Calu3 (cell line): ENCODE measurements at places on chromosomes 2 and 18. TPM values are rescaled to one million over a fixed set of nuclear protein-coding genes. Genes with fewer than 3 reads are reported as not detected.

- H3K4me3 ChIP-seq, result no peak overlapping the region
- no peaks in the 10 kb centered on the region for H3K4me1 ChIP-seq
- no peaks in the 10 kb centered on the region for H3K27me3 ChIP-seq
Observed at GRCh38 chr2:177489719-177490301, 97.2 kb downstream of the AGPS start.

DNA sequence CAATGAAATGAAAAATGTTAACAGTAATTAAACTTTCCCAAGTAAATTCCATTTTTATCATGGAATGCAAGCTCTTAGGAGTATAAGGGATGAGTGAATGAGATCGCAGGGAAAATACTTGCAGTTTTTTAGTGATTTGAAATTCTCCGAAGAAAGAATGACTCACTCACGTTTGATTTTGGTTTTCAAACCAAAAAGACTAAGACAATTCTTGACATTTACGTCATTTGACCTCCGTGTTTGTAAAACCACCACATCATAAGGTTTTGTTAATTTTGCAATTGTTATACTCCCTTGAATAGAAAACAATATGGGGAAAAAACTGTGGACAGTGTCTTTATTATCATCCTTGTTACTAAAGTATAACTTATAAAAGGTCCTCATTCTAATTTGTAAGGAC lies 29.4 kb downstream of the COL4A4 start:
- no peaks in the 10 kb centered on the region for H3K27me3 ChIP-seq
- no peak overlapping the region for H3K27ac ChIP-seq
- H3K4me3 ChIP-seq, result no peak overlapping the region
- no peaks in the 10 kb centered on the region for H3K36me3 ChIP-seq
- H3K4me1 ChIP-seq, result no peaks in the 10 kb centered on the region

Gene SEPTIN10
- 64.3 and 72.2 TPM in 2 replicates for total RNA-seq

- H3K4me1 ChIP-seq, result no peaks in the 10 kb centered on the region
- H3K4me3 ChIP-seq, result no peak overlapping the region
- H3K36me3 ChIP-seq, result no peaks in the 10 kb centered on the region
- H3K27me3 ChIP-seq, result no peaks in the 10 kb centered on the region
- H3K27ac ChIP-seq, result no peak overlapping the region
Observed at GRCh38 chr18:69261406-69261805, 139.3 kb upstream of the DOK6 start.

DNA sequence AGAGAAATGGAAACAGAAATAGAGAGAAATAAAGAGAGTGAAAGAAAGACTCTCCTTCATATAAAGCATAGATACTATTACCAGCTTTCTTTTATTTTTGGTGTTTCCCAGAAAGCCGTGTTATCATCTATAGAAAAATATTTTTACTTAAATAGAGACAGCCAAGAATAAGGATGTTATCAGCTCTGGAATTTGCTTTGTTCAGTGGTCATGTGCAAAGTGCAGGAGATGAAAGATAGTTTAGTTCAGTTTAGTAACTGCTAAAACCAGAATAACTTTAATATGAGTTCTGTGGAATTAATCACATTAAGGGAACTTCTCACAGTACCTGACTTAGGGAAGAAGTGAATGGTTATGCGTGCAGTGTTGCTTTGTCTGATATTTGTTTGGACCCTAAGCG lies 140.4 kb downstream of the CALCRL start:
- no peaks in the 10 kb centered on the region for H3K36me3 ChIP-seq
- H3K4me3 ChIP-seq, result no peak overlapping the region
- DNase-seq, result no peak
- H3K4me1 ChIP-seq, result no peaks in the 10 kb centered on the region
- H3K27me3 ChIP-seq, result no peaks in the 10 kb centered on the region

- no peak overlapping the region for H3K27ac ChIP-seq
- H3K4me3 ChIP-seq, result no peak overlapping the region
- H3K4me1 ChIP-seq, result no peaks in the 10 kb centered on the region
- DNase-seq, result no peak
- H3K36me3 ChIP-seq, result no peaks in the 10 kb centered on the region
Observed at GRCh38 chr18:79018911-79019310, 39.3 kb downstream of the SALL3 start.

DNA sequence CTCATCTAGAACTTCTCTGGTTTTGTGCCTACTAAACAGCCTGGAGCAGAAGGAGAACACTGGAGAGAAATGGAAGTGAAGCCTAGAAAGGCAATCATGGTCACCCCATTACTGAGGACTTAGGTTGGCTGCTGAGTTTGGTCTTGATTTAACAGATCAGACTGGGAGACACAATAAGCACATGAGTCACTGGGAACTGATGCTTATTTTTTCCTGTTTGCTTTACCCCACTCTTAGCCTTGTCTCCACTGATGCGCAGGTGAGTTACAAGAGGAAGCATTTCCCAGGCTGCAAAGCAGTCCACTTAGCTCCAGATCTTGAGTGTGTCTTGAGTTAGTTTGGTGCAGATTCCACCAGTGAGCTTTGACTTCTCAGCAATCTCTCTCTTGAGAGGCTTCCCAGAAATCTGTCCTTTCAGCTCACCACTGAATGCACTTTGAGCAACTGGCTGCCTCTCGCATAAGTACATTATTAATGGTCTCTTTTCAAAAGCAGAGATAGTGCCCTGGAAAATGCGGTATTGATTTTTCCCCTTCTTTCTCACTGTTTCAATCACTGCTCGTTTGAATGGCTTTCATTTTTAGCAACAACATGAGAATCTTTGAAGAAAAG lies 390.2 kb upstream of the SETBP1 start:
- H3K4me1 ChIP-seq, result no peaks in the 10 kb centered on the region
- no peak overlapping the region for H3K4me3 ChIP-seq
- no peak for DNase-seq
- no peak overlapping the region for H3K27ac ChIP-seq
- H3K27me3 ChIP-seq, result no peaks in the 10 kb centered on the region
- no peaks in the 10 kb centered on the region for H3K36me3 ChIP-seq

- no peak overlapping the region for H3K27ac ChIP-seq
- H3K27me3 ChIP-seq, result no peaks in the 10 kb centered on the region
- DNase-seq, result peak; percentile 53
- H3K4me1 ChIP-seq, result no peaks in the 10 kb centered on the region
- H3K36me3 ChIP-seq, result no peaks in the 10 kb centered on the region
Observed at GRCh38 chr2:147331790-147332419, 512.9 kb upstream of the ACVR2A start.

GRCh38 chr18:79782566-79783308 lies 15.0 kb upstream of the KCNG2 start:
- peaks cover 8% of the 10 kb centered on the region for H3K27me3 ChIP-seq
- no peak for DNase-seq
- H3K4me1 ChIP-seq, result no peaks in the 10 kb centered on the region
- H3K4me3 ChIP-seq, result no peak overlapping the region
